ENCODE measurements at places on chromosomes 7 and 10.

- no peak for DNase-seq
- peaks cover 6% of the 10 kb centered on the region for H3K4me1 ChIP-seq
- H3K4me3 ChIP-seq: no peak overlapping the region
- peak overlapping the region; percentile 64 for H3K27ac ChIP-seq
- no peaks in the 10 kb centered on the region for H3K27me3 ChIP-seq
Measured at GRCh38 chr7:12695965-12696364, 8.5 kb downstream of the ARL4A start.

- H3K27me3 ChIP-seq: no peaks in the 10 kb centered on the region
- no peak overlapping the region for H3K4me3 ChIP-seq
- DNase-seq: no peak
- H3K36me3 ChIP-seq: no peaks in the 10 kb centered on the region
- no peak overlapping the region for H3K27ac ChIP-seq
Measured at GRCh38 chr10:25914776-25915175, 19.3 kb upstream of the MYO3A start.

DNA sequence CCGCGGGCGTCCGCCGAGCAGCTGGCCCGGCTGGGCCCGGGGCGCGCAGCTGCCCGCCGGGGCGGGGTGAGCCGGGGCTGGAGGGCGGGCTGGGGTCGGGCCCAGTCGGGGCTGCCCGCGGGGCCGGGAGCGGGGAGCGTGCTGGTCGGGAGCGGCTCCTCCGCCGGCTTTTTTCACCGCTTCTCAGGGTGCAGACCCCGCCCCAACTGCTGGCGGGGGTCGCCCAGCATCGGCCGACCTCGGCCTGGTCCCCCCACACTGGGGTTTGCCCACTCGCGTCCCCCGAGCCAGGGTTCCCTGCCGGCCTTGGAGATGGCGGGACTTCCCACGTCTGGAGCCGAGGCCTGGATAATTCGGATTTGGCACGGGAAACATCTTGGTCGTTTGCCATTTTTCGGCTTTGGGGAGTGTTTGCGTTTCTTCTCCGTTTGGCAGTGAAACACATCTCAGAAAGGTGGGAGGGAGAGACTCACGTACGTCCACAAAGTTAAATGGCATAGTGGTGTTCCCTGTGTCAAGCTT lies 432 bp downstream of the TMEM248 start:
- H3K4me1 ChIP-seq: peaks cover 21% of the 10 kb centered on the region
- DNase-seq: no peak
- H3K4me3 ChIP-seq: peak overlapping the region; percentile 85
- H3K27ac ChIP-seq: peak overlapping the region; percentile 79
- no peaks in the 10 kb centered on the region for H3K27me3 ChIP-seq
- peaks cover 26% of the 10 kb centered on the region for H3K36me3 ChIP-seq

DNA sequence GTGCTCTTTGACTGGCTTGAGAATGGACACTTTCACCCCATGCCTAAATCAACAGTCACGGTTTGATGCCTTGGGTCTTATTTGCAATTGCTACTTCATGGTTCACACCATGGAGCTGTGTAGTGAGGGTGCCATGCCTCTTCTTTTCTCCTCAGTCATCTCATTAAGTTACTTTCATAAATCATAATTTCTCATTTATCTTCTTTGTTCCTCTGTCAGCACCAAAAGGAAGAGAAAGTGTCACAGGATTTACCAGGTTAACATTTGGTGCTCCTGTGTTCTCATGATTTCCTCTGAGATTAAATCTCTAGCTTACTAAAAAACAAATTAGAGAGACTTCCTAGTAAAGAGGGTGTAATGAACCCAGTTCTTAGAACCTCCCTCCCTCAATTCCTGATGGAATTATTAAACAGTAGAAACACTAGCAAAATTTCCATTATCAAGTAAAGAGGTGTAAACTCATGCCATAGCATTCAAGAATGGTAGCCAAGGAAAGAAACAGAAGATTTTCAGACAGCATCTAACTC lies 75.7 kb downstream of the RAMP3 start:
- no peak for DNase-seq
- H3K4me1 ChIP-seq: no peaks in the 10 kb centered on the region
- H3K4me3 ChIP-seq: no peak overlapping the region
- H3K27ac ChIP-seq: no peak overlapping the region
- no peaks in the 10 kb centered on the region for H3K36me3 ChIP-seq

DNA sequence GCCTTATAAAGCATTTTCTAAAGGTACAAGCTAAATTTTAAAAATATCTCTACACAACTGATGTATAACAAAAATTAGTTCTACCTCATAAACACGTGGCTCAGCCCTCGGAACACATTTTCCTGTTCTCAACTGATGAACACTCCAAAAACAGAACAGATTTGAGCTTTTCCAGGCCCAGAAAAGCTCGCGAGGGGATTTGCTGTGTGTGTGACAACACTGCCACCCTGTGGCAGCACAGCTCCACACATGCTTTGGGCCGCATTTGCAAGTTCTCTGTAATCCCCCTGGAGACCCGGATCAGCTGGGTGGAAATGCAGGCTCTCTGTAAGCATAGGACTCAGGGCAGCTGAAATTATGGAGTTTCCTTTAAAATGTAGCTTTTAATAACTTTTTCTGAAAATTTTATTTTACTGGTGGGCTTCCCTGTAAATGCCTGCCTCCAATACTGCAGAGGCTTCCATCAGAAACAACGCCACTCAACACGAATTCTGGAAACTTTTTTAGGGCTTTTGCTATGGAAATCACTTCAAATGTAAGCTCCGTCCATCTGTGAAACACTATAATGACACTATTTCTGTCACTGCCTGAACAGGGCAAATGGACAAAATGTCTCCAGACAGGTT lies 155.5 kb downstream of the COBL start:
- DNase-seq: peak; percentile 19
- H3K36me3 ChIP-seq: no peaks in the 10 kb centered on the region
- H3K4me1 ChIP-seq: no peaks in the 10 kb centered on the region
- peaks cover 56% of the 10 kb centered on the region for H3K27me3 ChIP-seq
- H3K27ac ChIP-seq: no peak overlapping the region

DNA sequence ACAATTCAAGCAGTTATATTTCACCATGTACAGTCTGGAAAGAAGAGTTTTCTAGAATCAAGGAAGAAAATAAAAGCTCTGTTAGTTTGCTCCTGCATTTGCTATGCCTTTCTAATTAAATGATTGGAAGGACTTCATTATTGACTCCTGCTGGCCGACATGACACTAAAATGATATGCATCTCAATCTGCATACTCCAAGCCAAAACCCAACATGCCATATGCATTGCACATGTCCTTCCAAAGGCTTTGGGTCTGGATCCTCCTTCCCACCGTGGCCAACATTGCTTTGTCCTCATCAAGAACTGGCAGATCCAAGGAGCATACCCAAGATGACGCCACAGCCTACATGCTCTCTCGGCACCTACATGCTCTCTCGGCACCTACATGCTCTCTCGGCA lies 46.5 kb downstream of the PAXIP1 start:
- no peak overlapping the region for H3K4me3 ChIP-seq
- H3K4me1 ChIP-seq: peaks cover 4% of the 10 kb centered on the region
- H3K27ac ChIP-seq: no peak overlapping the region
- peaks cover 38% of the 10 kb centered on the region for H3K36me3 ChIP-seq
- no peaks in the 10 kb centered on the region for H3K27me3 ChIP-seq

Data from central memory CD8-positive, alpha-beta T cell (primary cell).